ENCODE measurements at places on chromosomes 16 and 17. TPM values are rescaled to one million over a fixed set of nuclear protein-coding genes. Genes with fewer than 3 reads are reported as not detected.

The C17orf78 gene
- total RNA-seq, result not detected

DNA sequence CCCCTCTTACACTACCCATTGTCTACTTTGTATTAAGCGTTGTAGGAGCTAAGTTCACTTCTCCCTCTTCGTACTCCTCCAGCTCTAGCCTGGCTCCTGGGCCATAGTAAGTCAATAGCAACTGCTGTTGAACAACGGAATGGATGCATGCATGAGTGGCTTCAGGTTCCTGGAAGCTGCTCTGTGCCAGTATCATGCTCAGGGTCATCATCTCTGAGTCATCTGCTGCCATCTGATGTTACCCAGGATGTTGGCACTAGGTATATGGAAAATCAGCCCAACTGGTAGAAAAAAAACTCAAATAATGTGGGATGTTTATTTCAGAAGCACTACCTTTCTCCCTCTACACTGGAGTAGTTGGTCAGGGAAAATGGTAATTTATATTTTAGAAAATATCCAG, 536.8 kb downstream of the NPIPA7 start:
- no peak for DNase-seq

The GLYR1 gene
- 33.9 TPM for total RNA-seq

The HIGD1B gene
- 0.67 TPM for total RNA-seq
